ENCODE measurements at places on chromosomes 7 and 10.

GRCh38 chr10:86037096-86037495, 329.5 kb downstream of the GRID1 start:
- DNase-seq: no peak

GRCh38 chr10:122515022-122515424, 45.5 kb upstream of the DMBT1 start:
- no peak for DNase-seq

GRCh38 chr7:110502888-110503465, 588.0 kb upstream of the LRRN3 start:
- no peak for DNase-seq

DNA sequence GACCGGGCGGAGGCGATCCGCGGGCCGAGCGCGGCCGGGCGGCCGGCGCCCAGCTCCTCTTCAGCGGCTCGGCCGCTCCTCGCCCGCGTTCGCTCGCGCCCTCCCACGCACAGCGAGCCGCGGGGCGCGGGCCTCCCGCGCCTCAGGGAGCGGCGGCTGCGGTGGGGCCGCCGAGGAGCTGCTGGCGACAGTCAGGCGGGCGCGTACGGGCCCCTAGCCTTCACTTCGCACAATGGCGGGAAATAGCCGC, at the start of gene MCMBP:
Gene MCMBP, minus strand, starts transcription at position 234 of the 250 bp plus-strand sequence. CDS start 259 bp downstream, outside the sequence.
- no peak for DNase-seq

DNA sequence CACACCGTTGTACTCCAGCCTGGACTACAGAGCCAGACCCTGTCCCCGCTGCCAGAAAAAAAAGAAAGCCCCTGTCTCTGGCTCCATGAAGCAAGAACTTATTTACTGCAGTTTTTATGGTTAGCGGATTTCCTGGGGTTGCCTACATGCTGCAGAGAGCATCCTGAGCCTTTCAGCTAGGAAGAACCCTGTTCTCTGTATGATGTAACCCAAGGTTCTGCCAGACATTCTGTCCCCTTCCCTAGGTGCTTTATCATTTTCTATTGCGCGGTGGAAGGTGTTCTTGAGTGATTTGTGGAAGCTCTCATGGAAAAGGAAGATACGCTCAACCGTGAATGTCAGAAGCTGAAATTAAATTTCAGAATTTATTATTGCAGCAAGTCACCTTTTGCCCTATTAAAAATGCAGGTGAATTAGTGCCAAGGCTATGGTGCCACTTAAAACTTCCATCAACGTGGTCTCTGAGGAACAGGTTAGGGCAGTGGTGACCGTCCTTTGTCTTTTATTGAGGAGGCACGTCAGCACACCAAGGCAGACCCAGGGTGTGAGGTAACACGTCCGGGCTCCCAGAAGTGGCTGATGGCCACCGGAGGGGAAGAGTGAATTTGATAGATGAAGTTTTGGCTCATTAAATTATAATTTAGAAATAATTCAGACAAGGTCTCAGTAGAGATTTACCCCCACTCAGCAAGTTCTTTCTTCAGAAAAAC, 273.1 kb downstream of the PHTF2 start:
- no peak for DNase-seq

DNA sequence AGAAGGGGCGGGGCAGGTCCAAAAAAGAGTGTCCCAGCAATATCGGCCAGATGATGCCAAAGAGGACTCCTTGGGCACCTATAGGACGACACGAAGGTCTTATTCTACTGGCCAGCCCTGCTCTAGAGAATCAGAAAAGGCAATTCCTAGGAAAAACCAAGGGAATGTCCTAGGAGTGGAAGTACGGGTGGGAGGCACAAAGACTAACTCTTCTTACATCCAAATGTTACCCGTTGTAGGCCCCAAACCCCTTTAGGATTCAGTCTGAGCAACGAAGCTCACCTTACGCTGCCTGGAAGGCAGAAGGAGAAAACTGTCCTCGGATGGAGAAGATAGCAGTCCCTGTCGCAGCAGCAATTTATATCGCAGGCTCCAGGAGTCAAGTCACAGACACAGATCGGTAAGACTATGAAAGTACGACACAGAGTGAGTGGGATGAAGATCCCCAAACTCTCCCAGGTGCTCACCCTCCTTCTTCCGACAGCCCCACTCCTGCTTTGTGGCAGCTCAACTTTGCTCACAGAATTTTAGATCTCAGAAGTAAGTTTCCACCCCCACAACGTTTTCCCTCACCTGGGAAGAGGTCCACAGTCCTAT, 558 bp downstream of the TCTN3 start:
- DNase-seq: no peak

GRCh38 chr10:96587264-96588059, 650 bp upstream of the TM9SF3 start:
- no peak for DNase-seq

DNA sequence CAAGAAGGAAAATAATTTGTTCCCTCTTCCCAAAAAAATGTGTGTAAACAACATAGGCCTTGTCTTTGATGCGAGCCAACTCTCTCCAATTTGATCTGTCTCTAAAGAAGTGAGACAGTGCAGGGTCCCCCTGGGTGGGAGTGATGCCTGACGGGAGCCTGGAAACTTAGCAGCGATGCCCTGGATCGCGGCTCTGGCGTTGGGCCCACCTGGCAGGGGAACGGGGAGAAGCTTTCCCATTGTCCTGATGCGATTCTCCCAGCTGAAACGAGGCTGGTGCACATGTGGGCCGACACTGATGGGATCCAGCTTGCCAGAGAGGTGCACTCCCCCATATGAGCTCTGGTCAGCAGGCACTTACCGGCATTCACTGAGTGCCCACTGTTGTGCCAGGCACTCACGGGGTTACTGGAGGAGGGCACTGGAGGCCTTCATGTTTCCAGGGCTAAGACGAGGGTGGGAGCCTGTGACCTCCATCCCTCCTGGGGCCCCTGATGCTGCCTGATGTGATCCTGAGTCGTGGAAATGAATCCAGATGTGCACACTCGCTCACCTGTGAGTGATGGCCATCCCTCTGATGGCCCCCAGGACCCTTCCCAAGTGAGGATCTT, 132.8 kb downstream of the PTPN20 start:
- no peak for DNase-seq

- DNase-seq: no peak
Measured at GRCh38 chr7:123191132-123191531, 8.6 kb downstream of the SLC13A1 start.

GRCh38 chr7:53521638-53522184, 486.3 kb downstream of the POM121L12 start:
- no peak for DNase-seq

GRCh38 chr10:34223658-34224057, 591.4 kb downstream of the PARD3 start:
- no peak for DNase-seq

DNA sequence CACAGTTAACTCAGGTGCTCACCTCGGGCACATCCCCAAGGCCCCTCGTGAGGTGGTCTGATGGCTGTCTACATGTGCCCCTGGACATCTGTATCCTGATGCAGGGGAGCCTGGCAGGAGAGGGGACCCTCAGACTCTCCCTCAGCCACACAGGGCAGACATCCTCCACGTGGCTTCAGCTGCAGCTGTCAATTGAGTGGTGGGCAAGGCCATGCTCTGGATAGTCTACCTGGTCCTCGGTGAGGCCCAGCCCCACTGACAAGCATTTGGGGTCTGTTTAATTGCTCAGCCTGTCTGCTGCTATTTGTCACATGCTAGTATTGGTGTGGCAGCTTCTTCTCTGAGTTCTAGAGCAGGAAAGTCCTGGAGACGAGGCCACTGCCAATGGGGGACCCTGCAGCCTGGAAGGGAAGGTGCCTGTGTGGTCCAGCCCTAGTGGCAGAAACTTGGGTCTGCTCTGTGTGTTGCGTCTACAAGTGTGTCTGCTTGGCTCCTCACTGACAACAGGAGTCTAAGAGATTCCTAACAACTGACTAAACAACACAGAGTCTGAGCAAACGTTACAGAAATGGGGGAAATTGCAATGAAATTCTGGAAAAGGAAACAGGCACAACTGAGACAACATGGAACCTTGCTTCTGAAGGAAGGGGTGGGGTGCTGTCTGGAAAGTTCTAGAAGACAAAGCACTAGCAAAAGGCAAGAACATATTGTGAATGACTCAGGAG, 59.3 kb upstream of the IGFBP3 start:
- no peak for DNase-seq

DNA sequence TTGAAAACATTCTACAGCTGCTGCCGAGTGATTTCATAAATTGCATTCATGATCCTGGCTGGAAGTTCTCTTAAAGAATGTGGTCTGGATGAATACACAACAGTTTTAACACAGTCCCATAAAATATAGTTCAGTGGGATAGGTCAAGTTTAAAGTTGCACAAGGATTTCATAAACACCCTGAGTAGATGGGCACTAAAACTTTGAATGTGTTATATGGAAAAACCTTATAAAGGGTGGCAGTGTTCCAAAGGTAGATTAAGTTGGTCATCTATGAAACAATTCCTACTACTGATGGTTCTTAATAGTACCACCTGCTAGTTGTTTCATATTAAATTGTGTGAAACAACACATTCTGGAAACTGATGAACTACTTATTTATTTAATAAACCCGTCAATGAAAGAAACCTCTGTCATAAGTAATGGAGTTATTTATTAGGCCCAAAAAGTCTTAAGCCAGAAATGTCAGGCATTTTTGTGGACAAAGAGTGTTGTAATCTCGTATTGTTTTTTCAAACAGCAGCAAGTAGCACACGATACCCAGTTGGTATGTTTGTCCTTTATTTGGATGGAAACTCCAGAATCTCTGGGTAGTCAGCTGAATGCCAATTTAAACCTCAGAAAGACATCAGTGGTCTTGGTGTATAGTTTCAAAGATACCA, 14.3 kb upstream of the RPA3 start:
- DNase-seq: no peak

DNA sequence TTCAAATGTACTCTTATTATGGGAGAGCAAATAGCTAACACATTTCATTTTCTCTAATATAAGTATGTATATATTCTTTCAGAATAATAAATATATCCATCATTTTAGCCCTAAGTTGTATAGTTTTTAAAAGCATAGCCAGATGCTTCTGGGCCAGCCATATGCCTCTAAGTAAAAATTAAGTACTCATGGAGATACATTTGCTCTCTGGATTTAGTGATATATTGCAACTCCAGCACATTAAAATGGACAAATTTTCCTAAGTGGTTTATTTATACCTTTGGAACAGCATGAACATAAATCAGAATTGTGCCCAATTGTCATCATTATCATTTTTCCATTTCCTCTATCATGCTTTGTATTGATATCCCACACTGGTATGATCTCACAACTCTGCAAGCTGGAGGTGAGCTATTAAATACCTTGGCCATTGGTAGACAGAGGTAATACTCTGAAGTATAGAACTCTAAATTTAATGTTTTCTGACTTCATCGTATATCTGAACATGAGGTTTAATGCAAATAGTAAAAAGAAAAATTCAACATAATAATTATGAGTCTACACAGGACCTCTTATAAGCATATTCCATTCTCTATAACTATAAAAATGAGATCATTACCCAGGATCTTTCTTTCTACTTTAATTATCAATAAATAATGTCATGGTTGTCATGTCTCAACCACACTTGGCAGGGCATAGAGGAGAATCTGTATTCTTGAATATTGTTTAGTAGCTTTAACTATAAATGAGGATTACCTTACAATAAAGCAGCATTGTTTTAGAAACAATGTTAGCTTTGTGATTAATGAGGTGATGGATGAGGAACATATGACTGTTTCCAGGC, 90.8 kb downstream of the AGMO start:
- DNase-seq: no peak

DNA sequence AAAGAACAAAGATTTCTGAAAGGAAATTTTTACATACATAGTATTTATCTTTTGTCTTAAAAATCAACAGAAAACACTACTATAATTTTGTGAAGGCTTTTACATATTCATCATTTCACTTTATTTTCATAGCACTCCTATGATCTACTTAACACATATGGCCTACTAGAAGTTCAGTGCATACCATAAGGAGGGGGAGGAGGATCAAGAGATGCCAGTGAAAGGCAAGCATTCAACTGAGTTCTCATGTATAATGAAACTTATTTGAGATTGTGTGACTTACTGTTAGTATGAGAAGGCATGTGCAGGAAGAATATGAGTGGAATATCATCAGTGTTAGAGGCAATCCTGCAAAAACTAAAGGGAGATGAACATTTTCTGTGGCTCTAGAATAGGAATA, 10.6 kb downstream of the BRAF start:
- no peak for DNase-seq

DNA sequence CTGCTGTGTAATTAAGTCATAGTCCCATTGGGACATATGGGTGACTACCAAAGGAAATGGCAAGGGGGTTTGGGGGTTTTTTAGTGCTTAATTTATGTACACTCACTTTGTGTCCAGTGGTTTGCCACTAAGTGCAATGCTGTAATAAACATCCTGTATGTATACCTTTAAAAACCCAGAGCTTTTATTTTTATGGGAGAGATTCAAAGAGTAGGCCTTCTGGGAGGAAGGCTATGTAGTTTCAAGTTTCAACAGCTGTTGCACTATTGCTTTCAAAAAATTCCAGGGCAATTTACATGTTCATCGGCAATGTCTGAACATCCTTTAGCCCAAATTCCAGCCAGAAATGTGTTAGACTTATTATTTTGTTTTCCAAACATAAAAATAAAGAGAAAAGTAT, 744.7 kb downstream of the XPNPEP1 start:
- DNase-seq: no peak

GRCh38 chr10:89118091-89118490, 89.0 kb downstream of the CH25H start:
- no peak for DNase-seq

DNA sequence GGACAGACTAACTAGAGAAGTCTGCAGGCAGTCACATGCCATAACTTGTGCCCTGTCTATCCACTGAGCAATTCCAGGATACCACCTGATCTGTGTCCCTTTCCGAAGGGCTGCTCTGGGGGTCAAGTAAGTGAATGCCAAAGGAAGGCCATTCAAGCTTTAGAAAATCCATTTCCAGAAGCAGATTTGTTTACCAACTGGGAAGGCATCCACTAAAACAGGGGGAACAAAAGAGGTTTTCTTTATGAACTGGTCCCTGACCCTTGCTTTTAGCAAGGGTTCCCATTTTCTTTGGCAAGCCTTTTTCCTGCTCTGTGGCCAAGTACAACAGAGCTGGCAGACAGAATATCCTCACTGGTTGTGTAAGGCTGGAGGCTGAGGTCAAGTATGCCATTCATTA, 36.5 kb downstream of the ITPRID1 start:
- DNase-seq: no peak

DNA sequence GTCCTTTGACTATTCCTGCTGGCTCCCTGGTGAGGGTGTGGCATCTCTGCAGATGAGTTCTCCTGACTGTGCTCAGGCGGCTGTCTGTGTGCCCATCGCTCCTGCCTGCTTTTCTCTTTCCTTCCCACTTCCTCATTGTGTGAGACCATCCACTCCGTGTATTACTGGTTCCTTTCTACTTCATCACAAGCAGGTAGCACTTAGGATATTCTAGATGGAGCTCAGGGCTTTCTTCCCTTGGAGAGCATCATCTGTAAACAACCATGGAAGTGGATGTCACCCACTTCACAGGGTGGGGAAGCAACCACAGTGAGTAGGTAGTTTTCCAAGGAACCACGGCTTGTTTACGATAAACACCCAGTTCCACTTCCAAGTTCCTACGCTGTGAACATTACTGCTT, 15.7 kb downstream of the DNAJB6 start:
- DNase-seq: no peak

DNA sequence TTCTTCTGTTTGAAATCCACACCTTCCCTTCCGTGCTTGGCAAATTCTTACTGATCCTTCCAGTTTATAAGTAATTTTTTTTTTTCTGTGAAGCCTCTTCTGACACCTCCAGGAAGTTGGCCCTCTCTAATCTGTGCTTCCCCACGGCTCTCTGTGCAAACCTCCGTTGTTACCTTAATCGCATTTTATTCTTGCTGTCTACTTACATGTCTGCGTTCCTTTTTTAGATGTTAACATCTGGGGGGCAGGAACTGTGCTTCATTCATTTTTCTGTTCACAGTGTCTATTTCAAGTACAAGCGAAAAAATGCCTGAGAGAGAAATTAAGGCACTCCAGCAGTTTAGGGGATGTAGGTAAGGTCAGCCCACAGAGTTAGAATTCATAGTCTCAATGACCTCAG, 8.4 kb upstream of the CAMK1D start:
- DNase-seq: no peak
